ENCODE measurements at places on chromosomes 3 and 15.

DNA sequence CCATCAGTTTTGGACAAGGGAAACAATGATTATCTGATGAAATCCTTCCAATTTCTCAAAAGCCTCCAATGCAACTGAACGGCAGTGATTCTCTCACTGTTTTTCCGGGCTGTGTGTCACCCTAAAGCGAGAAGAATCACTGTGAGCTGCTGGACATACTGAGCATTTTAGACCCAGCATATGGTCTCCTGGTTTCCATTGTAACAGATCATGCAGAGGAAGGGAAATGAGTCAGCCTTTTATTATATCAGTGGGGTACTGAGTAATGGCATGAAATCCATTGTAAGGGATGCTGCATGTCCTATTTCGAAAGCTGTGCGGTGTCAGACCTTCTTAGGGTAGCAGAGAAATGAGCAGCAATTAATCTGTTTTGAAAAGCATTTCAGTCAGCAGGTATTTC is 287.1 kb downstream of the IL5RA start:
- DNase-seq, result no peak

- no peak for DNase-seq
Measured at GRCh38 chr3:184169896-184170875, 4.5 kb upstream of the AP2M1 start.

DNA sequence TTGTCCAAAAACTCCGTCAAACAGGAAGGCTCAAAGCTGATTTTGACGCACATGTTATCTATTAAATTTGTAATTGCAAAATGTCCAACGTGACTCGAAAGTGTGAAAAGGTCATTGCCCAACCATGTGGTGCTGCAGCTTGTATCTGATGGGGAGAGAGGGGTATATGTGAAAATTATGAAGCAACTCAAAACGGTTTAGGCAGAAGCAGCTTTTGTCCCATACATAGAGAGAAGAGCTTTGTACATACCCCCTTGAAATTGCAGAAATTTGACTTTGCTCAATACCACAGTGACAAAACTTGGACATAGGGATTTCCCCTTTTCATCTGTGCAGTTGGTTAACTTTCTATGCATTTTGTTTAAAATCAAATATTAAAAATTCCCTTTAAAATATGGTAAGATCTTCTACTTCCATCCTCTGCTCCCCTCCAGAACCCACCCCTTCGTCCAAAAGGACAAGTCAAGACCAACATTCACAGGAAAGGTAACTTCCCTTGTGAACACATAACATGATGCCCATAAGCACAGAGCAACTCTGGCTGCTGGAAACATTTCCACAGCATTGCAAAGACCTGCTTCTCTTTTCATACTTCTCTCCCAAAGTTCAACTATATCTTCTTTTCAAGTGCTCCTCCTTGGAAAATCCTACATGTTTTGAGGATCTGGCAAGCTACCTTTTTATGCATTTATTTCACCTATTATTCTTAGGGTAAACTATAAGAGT is 253.7 kb upstream of the THBS1 start:
- no peak for DNase-seq

GRCh38 chr3:141965471-141965870 is 89.0 kb downstream of the ATP1B3 start:
- no peak for DNase-seq

DNA sequence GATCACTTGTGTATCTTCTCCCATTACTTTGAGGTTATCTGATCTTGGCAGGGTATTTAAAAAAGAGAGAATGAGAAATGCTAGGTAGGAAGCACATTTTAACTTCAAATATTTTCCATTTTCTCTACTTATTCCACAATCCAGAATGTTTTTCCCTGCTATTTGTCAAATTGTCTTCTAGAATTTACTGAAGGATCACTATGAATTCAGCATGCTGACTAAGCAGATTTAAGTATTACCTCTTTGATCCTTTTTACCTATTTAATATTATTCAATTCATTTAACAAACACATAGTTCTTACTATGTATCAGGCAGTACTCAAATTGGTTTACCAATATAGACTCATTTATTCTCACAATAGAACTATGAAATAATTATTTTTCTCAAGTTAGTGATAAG is 463.4 kb upstream of the ARL6 start:
- no peak for DNase-seq

- no peak for DNase-seq
Measured at GRCh38 chr15:25852661-25853524, 10.2 kb downstream of the ATP10A start.

GRCh38 chr15:46442901-46443590 is 808.2 kb downstream of the SQOR start:
- no peak for DNase-seq

GRCh38 chr3:44654039-44654438 is 5.5 kb downstream of the ZNF35 start:
- no peak for DNase-seq

GRCh38 chr15:62275831-62276230 is 110.7 kb upstream of the C2CD4B start:
- no peak for DNase-seq

DNA sequence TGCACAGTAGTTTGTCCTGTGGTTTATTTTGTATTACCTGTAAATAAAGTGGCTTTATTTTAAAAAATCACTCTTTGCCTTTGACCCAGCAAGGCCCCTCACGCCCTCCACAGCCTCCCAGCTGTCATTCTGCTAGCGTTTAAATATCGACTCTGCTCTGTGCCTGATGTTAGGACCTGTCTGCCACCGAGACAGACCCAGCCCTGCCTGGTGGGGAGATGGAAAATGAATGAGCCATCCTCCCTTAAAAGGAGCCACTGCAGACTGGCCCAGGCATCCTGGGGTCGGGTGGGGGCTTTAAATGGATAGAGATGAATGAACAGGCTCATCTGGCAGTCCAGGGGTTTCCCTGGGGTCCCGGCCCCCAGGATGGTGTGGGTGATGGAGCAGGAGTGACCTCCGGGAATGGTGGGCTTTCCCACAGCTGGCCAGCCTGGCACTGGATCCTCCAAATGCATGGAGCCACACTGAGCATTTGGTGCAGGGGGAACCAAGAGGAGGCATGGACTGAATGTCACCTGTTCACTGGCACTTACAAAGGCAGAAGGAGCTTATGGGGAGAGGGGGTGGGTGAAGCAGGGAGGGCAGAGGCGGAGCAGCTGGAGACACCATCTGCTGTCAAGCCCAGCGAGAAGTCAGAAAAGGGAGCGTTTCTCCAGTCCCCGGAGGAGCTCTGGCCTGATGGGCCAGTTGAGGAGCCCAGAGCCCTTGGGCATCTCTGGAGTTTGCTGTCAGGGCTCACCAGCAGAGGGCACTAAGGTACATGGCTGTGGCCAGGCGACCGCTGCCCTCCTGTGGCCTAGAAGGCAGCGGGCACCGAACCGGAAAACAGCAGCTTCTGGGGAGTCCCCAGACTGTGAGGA is 11.9 kb downstream of the GRM2 start:
- DNase-seq, result peak; percentile 49

- DNase-seq, result no peak
Measured at GRCh38 chr3:100053951-100054620, 60.2 kb downstream of the FILIP1L start.

- no peak for DNase-seq
Measured at GRCh38 chr3:52752045-52752660, 18.6 kb downstream of the NEK4 start.

GRCh38 chr3:38354588-38355330 is 8.2 kb downstream of the XYLB start:
- DNase-seq, result no peak

DNA sequence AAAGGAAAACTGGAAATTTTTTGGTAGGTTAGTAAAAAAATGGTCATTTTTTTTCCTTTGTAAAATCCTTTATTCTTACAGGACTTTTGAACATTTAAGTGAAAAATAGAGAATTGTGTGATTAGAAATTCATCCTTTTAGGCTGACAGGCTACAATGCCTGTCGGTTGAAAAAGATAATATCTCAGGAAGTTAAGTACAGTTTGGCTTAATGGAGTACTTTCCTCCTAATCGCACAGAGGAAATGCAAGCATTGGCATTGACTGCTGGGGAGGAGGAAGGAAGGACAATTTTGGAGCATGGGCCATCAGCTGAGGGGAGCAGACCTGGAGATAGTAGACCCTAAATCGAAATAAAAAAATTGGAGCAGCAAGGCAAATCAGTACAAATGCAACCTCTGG is 135.1 kb upstream of the ICE2 start:
- DNase-seq, result no peak

DNA sequence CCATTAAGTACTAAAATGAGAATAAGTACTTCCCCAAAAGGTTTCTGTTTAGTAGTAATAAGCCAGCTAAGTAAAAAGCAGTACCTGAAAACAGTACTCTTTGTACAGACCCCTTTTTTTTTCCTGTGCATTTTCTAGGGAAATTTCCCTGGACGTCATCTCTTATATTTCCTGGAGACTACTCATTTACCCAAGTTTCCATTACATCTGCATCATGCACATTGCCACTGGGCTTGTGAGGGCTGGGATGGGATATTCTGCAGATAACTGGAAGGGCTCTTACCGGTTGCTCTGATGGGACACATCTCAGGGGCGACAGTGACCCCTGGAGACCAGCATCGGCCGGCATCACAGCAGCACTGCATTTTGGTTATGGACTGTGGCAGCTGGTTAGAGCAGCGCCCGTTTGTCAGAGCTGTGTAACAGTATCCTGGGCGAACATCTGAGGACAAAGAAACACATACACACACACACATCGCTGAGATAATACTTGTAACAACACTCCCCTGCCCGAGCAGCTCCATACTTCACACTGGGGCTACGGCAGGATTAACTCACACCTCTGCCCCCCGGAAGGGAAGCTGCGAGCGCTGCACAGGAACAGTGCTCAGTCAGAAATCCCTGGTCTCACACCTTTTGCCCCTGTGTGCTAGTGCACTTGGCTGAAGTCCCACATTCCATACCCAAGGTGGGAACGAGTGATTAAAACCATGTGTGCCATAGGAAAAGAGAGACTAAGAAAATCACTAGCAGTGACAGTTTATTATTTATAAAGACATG is 124.9 kb downstream of the FBN1 start:
- DNase-seq, result no peak

GRCh38 chr3:124876401-124876878 is 10.7 kb downstream of the ITGB5 start:
- DNase-seq, result no peak

- DNase-seq, result no peak
Measured at GRCh38 chr3:107117922-107118536, 259.2 kb upstream of the CCDC54 start.

DNA sequence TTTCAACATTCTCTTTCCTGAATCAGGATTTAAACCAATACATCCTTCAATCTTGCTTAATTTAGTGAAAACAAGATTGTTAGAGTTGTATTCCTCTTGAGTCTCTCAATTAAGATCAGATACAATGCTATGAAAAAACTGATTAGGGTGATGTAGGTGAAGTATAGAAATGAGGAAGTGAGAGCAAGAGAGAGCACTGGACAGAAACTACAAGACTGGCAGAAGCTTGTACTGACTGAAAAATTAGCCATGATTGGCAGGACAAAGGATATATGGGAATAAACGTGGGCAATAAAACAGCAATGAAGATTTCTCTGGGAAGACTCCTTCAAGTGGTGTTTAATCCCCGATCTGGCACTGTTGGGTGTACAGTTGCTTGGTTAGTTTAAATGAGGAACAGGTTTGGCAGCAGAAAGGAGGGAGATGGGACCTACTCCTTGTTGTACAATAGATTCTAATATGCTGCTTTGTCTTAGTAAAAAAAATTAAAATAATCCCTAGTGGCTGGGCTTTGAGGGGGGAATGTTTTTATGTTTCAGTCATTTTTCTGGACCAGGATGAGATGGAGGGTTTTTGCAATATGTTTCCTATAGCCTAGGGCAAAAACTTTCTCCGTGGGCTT is 252.7 kb downstream of the SLC9A9 start:
- DNase-seq, result no peak

GRCh38 chr3:99516936-99517335 is 121.5 kb upstream of the COL8A1 start:
- no peak for DNase-seq

- DNase-seq, result no peak
Measured at GRCh38 chr3:127790882-127791183, 31.5 kb downstream of the MGLL start.

DNA sequence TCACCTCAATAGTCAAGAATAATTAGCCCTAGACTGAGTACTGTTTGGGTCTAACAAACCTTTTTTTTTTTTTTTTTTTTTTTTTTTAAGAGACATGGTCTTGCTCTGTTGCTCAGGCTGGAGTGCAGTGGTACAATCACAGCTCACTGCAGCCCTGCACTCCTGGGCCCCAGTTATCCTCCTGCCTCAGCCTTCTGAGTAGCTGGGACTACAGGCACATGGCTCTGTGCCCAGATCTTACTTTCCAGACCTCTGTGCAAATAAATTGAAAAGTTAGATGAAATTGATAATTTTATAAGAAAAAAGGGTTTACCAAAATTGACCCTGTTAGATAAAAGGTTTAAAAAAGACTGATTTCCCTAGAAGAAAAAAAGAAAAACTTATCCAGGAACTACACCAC is 79.0 kb downstream of the NR2E3 start:
- no peak for DNase-seq

DNA sequence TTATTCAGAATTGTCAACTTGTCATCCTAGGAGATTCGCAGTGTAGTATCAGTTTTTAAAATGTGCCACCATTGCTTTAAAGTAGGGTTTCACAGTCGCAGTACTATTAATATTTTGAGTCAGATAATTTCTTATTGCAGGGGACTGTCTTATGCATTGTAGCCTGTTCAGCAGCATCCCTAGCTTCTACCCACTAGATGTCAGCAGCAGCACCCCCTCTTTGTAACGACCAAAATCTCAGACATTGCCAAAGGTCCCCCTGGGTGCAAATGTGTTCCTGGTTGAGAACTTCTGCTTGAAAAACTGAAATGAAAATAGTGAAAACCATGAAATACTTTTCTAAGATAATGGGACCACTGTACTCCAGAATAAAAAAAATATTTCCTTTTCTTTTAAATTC is 474.8 kb downstream of the CNTN3 start:
- no peak for DNase-seq

DNA sequence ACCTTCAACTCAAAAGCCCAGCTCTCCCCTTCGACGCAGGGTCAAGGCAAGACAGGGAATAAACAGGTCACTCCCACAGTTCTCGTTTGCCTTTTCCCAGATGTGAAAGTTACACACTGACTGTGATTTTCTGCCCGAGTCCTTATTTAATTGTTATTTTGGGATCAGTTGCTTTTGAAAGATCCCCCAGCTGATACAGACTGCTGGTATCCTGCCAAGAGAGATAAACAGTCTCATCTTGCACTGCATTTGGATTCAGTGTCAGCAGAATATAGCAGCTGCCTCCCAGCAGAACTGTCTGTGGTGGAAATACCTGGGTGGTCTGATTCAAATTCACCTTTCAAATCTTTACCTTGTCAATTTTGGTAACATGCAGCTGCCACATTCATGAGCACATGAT is 56.0 kb upstream of the FAM3D start:
- DNase-seq, result no peak

- DNase-seq, result no peak
Measured at GRCh38 chr3:32249184-32249782, 10.8 kb downstream of the CMTM8 start.

DNA sequence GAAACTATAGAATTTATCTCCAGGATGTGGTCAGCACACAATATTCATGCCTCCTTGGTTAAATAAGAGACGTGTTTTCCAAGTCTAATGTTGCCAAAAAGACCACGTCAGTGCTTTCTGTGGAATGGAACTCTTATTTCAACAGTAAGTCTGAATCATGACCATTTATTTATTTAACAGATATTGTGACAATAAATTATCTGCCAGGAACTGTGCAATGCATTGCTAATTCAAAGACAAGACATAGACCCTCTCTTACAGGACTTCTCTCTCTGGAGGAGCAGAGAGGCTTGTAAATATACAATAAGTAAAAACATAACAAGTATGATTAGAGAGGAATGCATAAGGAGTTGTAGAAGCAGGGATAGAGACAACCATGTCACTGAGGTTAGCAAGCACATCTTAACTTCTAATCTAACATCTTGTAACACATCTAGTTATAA is 227.5 kb downstream of the DTWD1 start:
- no peak for DNase-seq

GRCh38 chr3:146138902-146139301 is 22.1 kb downstream of the PLOD2 start:
- DNase-seq, result no peak
